Gastrocnemius medialis (tissue), 4 donors: ENCODE measurements at places on chromosomes 13 and 19.

DNA sequence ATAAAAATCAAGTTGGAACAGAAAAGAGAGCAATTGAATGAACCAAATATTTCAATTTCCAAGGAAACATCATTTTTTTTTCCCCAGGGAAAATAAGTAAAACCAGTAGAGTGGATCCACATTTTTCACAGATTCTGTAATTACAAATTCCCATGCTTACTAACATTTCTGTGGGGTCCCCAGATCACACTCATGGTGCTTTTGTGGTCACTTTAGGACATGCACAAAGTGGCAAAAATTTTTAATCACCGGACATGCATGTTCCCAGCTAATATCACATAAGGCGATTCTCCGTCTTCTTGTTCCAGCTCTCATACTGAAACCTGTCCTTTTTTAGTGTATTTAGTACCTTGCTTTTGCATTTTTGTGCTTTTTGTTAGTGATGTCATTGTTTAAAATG lies 748.2 kb upstream of the SLITRK1 start:
- DNase-seq, result no peak

DNA sequence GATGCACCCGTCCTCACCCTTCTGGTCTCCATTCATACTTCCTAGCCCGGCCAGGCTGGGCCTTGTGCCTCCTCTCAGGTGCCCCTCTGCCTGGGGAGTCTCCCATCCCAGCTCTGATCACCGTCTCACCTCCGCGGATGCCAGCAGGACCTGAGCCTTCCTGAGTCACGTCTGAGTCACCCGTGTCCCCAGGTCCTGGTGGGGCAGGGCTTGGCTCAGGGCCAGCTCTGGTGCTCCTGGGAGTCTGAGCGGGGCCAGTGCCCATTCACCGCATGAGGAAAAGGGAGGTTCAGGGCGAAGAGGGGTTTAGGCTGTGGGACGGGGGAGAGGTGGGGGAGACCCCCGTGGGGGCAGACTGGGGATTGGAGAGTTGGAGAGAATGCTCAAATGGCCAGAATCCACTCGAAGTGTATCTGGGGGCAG lies 593 bp downstream of the ATP8B3 start:
- peak; percentile 19 for DNase-seq

GRCh38 chr13:58978331-58978730 lies 1185.4 kb downstream of the DIAPH3 start:
- no peak for DNase-seq

- DNase-seq, result no peak
Measured at GRCh38 chr19:51194527-51195315, 30.2 kb upstream of the CD33 start.

- DNase-seq, result no peak
Measured at GRCh38 chr19:5903056-5903623, 450 bp downstream of the NDUFA11 start.

GRCh38 chr19:51695702-51696315 lies 2.7 kb downstream of the SPACA6 start:
- no peak for DNase-seq

GRCh38 chr13:38395497-38395788 lies 45.8 kb downstream of the UFM1 start:
- no peak for DNase-seq

GRCh38 chr13:48978942-48979601 lies 3.4 kb downstream of the FNDC3A start:
- no peak for DNase-seq

DNA sequence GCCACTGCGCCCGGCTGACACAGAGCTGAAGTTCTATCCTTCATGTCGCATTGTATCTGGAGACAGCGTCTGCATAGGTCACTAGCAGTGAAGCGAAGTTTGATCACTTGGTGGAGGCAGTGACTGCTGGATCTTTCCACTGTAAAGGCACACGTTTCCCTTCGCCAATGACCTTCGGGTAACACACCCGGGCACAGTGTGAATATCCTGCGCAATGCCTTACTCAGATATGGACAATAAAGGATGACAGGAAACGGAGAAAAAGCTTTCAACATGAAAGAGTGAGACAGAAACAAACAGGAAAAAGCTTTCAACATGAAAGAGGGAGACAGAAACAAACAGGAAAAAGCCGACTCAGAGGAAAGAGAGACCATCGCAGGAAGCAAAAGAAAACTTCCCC lies 17.1 kb downstream of the ARL11 start:
- no peak for DNase-seq

- no peak for DNase-seq
Measured at GRCh38 chr13:25733696-25734435, 317.9 kb downstream of the SHISA2 start.

DNA sequence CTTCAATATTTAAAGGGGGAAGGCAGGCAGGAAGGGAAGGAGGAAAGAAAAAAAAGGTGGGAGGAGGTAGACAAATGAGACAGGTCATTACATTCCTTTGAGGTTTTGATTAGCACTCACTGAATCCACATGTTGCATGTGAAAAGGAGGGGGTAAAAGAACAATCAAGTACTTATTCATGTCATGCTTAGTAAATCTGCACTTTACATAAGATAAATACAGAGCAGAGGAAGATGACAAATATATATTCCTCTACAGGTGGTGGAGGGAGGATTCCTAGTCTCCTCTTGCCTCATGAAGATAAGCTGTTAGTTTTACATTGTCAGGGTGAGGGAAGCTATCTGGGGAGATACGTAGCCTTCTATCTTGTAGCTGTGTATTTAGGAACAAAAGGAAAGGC lies 1645.4 kb upstream of the SPRY2 start:
- no peak for DNase-seq

GRCh38 chr13:61761690-61762089 lies 346.0 kb upstream of the PCDH20 start:
- DNase-seq, result no peak

- DNase-seq, result peak; percentile 50
Measured at GRCh38 chr19:33778089-33778791, 18.4 kb upstream of the KCTD15 start.

- DNase-seq, result no peak
Measured at GRCh38 chr13:111404746-111405145, 84.3 kb downstream of the TEX29 start.

GRCh38 chr13:105906746-105907145 lies 628.7 kb downstream of the EFNB2 start:
- no peak for DNase-seq

DNA sequence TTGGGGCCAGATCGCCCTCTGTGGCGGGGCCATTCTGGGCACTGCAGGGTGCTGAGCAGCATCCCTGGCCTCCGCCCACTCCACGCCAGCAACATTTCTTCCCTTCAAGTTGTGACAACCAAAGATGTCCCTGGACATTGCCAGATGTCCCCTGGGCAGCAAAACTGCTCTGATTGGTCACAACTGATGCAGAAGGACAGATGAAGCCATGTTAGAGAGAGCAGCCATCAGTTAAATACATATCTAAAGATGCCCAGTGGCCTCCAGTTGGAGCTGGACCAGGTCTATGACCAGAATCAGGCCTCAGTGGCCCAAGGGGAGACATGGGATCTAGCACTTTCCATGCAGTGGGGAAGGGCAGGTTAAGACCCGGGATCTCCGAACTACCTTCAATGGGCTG lies 125.7 kb downstream of the PTPRS start:
- DNase-seq, result no peak

DNA sequence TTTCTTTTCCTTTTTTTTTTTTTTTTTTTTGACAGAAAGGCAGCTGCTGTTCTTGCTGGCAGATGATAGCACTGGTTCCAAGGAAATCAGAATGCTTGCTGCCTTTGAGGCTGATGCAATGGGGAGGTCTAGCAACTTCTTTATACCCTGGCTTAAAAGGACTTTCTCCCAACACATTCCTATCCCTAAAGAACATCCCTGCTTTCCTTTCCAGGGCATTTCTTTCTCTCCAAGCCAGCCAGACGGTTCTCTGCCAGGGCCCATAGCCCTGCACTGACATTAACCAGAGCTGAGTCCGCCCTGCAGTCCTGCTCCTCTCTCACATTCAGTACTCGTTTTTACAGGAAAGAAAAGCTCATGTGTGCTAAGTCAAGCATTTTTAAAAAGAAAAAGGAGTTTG lies 133.9 kb upstream of the WASF3 start:
- DNase-seq, result no peak

GRCh38 chr13:40398065-40398464 lies 268.4 kb downstream of the FOXO1 start:
- DNase-seq, result no peak

GRCh38 chr13:103250071-103250470 lies 183.9 kb upstream of the SLC10A2 start:
- DNase-seq, result no peak

DNA sequence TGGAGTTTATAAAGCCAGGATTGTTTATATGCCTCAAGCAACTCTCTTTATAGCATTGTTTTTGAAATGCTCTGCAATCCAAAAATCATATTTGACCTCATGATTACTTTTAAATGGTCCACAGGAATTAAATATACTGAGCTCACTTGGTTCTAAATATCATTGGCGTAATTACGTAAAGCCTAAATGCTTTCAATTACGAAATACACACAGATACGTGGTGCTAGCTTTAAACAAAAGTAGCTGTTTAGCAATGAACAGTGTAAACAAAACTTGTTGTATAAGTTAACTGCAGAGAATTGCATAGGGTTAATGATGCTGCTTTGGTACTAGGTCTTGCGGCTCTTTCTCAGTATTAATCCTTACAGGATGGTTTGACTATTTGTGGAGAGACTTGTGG lies 346.6 kb downstream of the COG6 start:
- no peak for DNase-seq

DNA sequence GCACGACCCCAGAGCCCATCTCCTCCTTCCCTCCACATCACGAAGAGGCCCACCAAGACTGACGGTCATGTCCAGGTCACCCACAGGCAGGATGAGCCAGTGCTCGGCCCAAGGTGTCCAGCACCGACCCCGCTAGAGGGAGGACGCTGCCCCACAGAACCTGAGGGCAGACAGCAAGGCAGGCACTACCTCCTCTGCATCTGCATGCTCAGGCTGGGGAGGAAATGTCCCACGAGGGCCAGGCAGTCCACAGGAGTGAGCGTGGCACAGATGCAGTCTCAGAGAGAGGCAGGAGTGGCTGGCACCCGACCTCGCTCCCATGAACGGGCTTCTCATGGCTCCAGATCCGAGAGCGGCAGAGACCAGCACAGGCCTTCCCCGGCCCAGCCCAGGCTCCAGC lies 133.2 kb downstream of the TUBA3C start:
- DNase-seq, result no peak

DNA sequence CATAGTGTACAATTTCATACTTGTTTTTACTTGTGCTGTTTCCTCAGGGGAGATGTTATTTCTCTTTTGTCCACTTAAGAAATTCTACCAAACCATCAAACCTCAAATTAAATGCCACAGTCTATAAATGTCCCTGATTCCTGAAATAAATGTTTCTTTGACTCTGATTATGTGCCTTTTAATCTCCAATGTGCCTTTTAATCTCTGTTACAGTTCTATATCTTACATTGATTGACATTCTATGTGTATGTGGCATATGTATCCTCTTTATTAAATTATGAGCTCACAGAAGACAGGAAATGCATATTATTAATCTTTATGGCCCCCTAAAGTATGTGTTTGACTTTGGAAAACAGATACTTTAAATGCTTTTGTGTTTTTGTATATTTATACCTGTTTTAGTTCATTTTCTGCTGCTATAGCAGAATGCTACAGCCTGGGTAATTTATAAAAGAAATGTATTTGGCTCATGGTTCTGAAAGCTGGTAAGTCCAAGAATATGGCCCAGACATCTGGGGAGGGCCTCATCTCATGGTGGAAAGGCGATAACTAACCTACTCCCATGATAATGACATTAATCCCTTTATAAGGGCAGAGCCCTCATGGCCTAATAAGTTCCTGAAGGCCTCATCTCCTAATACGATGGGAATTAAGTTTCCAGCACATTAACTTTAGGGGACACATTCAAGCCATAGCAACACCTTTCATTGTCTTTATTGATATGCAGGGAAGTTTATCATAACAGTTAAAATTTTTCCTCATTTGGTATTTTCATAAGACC lies 403.9 kb downstream of the LIG4 start:
- DNase-seq, result no peak

DNA sequence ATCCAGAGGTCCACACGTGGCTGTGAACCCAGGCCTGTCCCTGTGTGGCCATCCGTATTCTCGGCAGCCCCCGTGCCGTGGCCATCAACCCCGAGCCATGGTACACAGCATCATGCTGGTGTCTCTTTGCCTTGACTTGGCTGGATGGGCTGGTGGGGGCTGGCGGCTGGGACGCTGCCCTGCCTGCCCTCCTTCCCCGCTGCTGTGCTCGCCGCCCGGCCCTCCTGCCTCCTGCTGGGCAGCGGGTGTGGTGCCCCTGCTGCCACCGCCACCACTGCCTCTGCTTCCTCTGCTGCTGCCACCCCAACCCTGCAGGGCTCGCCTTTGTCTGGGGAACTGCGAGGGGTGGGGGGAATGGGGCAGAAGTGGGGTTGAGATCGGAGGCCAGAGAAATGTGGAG lies 19.7 kb upstream of the EHD2 start:
- DNase-seq, result no peak

- peak; percentile 11 for DNase-seq
Measured at GRCh38 chr19:33795370-33796163, 1.1 kb upstream of the KCTD15 start.

- DNase-seq, result peak; percentile 70
Measured at GRCh38 chr19:15400521-15401396, 18.0 kb downstream of the AKAP8L start.

- DNase-seq, result peak; percentile 25
Measured at GRCh38 chr13:30792285-30793000, 57.1 kb downstream of the ALOX5AP start.

GRCh38 chr19:35725216-35725861 lies 7.5 kb downstream of the KMT2B start:
- DNase-seq, result no peak

- no peak for DNase-seq
Measured at GRCh38 chr13:50156561-50157127, 141.4 kb downstream of the KCNRG start.

- no peak for DNase-seq
Measured at GRCh38 chr19:3479177-3479833, 1.0 kb downstream of the SMIM24 start.

DNA sequence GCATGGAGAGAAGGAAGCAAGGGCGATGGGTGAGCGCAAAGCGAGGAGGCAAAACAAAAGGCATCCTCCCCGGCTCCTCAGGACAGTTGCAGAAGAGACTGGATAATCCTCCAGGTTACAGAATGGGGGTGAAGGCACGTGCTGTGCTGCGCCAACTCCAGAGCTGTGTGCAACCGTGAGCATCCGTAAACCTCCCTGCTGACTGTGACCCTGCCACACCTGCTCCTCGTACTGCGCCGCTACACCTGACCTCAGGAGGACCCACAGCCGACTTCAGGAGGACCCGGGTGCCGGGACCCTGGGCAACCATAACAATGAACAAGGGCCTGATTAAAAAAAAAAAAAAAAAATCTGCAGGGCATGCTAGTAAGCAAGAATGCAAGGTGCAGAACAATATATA lies 68.7 kb downstream of the SLC7A1 start:
- no peak for DNase-seq

GRCh38 chr19:44280916-44281315 lies 21.2 kb downstream of the ZNF233 start:
- DNase-seq, result no peak
